NCI-H1694 treated with DMSO at 0.1 percent for 48 hours (cell line): ENCODE measurements at places on chromosomes 12 and 14.

DNA sequence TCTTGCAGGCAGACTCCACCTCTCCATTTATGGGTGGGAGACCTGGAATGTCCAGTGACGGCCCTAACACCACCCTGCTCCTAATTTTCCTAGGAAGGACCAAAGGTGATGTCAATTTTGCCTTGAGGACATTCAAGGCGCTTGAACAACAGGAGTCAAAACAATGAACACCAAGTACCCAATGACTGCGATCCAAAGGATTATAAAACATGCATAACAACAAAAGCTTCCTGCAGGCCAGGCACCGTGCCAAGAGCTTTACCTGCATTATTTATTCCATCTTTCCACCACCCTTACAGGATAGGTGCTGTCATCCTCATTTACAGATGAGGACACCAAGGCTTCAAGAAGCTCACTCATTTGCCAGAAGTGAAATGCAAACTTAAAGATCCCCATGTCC, 15.2 kb upstream of the FOXN3 start:
- DNase-seq, result no peak

GRCh38 chr12:14613718-14614117, 46.0 kb upstream of the PLBD1 start:
- DNase-seq, result no peak

DNA sequence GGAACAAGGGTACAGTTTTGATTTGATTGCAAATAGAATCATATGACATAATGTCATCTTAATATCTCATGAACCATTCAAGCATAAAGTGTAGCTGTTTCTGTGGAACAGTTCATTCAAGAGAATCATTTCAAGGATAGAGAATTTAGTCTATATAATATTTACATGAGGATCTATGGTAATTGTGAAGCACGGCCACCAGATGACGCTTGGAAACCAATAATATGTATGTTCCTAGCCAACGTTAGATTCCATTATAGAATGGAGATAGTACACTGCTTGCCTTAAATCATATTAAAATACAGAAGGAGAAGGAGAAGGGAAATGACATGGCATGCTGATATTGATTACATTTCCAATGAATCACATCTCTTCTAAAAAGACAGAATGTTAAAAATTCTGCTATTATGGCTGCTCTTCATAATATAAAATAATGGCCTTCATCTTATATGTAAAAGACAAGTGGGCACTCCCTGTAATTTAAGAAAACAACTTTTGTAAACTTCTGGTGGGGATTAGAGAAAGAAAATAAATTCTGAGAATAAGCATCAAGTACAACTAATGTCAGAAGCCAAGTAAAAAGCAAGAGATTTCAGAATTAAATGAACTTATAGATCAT, 351.0 kb downstream of the NAV3 start:
- DNase-seq, result peak; percentile 59

DNA sequence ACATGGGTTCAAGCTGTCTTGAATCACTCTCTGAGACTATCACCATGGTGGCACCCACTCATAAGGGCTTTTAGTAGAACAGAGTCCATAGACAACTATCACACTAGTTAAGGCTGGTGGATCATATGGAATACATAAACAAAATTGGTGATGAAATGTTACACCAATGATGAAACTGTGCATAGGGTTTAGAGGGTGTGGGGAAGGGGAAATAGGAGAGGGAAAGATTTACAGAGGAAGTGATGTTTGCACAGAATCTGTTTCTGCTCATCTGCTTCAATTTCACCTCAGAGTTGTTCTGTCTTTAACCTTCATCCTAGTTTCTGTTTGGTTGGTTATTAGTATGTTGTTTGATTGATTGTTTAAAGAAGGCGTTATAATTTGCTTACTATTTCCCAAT, 2.4 kb upstream of the RXYLT1 start:
- peak; percentile 8 for DNase-seq

DNA sequence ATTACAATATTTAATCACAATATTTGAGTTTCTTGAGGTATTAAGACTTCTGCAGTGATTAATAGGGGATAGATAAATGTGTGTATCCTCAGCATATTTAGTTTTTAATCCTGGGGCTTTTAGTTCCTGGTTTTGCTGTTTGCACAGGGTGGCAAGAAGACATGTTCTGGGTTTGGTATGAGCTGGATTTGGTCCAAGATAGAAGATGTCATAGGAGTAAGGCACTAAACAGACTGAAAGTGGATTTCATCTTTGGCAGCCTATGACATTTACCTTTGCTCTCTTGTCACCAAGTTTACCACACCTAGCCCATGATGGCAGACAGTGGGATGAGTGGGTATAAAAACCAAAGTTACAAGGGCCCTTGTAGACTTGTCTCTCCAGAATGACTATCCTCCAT, 168.2 kb downstream of the LRRK2 start:
- DNase-seq, result no peak

- no peak for DNase-seq
Measured at GRCh38 chr12:118526255-118527095, 150.1 kb downstream of the SUDS3 start.
